ENCODE measurements at places on chromosomes 11 and 22. TPM values are rescaled to one million over a fixed set of nuclear protein-coding genes. Genes with fewer than 3 reads are reported as not detected.

DNA sequence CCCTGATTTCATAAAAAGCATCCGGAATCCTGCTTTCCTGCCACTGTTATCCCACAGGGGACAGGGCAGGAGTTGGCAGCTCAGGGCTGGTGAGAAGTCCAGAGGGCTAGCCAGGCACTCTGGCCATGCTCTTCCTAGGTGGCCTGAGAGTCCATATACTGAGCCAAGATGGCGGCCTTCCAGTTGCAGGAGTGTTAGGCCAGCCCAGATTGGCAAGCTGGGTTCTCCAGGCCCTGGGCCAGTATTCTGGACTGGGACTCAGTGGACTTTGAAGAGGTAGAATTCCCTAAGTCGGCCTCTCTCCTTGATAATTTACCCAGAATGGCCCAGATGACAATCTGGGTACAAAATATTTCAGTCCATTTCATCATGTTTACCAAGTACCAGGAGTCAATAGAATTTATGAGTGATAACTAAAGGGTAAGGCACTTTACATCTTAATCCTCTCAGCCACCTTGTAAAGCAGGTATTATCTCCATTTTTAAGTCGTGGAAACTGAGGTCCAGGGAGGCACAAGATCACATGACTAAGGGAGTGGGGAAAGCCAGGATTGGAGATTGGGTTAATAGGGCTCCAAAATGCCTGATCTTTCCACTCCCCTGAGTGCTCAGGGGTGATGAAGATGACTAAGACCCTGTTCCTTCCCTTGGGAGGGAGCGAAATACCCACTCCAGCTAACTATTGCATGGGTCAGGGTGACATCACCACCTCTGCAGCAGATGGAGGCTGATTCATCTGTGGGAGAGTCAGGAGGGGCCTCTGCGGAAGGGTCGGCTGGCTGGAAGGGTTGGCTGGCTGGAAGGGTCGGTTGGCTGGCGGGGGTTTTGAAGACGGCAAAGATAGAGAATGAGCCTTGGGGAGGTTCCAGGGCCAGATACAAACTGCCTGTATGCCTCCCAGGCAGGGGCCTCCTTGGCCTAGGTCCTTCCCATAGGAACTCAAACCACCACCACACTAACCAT, 1.2 kb upstream of the MICALL1 start:
- H3K4me3 ChIP-seq, result peak overlapping the region; percentile 74
- ATAC-seq, result peak; percentile 20
- H3K27me3 ChIP-seq, result no peaks in the 10 kb centered on the region
- H3K27ac ChIP-seq, result peak overlapping the region; percentile 85

The SCGB1C1 gene
- total RNA-seq, result not detected

DNA sequence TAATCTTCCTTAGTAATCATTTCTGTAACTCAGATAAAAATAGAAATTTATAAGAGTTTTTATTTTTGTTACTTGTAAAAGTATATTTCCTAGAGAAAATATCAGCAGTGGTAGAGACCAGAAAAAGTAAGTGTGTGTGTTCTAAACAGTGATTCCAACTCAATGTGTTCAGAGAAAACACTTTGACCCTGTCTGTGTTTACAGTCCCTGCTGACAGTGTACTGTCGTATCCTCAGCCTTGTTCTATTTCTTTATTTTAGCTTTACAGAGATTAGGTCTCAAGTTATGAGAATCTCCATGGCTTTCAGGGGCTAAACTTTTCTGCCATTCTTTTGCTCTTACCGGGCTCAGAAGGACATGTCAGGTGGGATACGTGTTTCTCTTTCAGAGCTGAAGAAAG, 10.2 kb downstream of the LYVE1 start:
- no peak overlapping the region for H3K27ac ChIP-seq
- H3K4me3 ChIP-seq, result no peak overlapping the region
- ATAC-seq, result no peak
- no peaks in the 10 kb centered on the region for H3K36me3 ChIP-seq
- no peaks in the 10 kb centered on the region for H3K4me1 ChIP-seq

DNA sequence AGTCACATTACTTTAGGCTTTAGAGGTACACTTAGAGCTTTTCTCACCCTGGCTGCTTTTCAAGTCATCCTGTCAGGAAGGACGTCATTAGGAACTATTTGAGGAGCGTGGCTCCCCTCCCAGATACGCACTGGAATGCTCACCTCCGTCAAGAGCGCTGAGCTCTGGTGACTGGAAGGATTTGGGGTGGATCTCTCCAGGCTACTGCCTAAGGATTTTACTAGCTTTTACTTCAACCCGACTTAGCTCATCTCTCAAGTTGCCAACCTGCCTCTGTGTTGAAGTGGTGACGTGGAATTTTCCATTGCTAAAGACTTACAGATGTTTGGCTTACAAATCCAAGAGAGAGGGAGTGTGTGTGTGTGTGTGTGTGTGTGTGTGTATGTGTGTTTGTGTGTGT, 355.3 kb upstream of the CCDC90B start:
- no peak overlapping the region for H3K27ac ChIP-seq
- no peaks in the 10 kb centered on the region for H3K36me3 ChIP-seq
- H3K27me3 ChIP-seq, result peaks cover 9% of the 10 kb centered on the region

DNA sequence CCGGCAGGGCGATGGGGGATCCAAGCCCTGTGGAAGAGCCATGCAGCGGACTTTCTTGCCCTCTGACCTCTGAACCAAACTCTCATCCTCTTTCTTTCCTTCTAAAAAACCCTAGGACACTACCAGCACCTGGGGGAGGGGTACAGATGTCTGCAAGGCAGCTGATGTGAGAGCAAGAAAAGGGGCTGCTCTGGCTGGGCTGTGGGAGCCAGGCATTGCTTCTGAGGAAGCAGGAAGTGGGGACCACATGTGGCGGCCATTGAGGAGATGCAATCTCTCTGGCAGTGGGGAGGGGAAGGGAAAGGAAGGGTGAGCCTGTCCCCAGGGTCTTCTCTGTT, 36.0 kb downstream of the FAM83F start:
- no peak for ATAC-seq
- no peaks in the 10 kb centered on the region for H3K36me3 ChIP-seq

GRCh38 chr11:131568318-131568717, 197.9 kb downstream of the NTM start:
- no peaks in the 10 kb centered on the region for H3K4me1 ChIP-seq
- H3K36me3 ChIP-seq, result no peaks in the 10 kb centered on the region
- H3K27ac ChIP-seq, result no peak overlapping the region
- no peak overlapping the region for H3K4me3 ChIP-seq
- peaks cover 3% of the 10 kb centered on the region for H3K27me3 ChIP-seq

DNA sequence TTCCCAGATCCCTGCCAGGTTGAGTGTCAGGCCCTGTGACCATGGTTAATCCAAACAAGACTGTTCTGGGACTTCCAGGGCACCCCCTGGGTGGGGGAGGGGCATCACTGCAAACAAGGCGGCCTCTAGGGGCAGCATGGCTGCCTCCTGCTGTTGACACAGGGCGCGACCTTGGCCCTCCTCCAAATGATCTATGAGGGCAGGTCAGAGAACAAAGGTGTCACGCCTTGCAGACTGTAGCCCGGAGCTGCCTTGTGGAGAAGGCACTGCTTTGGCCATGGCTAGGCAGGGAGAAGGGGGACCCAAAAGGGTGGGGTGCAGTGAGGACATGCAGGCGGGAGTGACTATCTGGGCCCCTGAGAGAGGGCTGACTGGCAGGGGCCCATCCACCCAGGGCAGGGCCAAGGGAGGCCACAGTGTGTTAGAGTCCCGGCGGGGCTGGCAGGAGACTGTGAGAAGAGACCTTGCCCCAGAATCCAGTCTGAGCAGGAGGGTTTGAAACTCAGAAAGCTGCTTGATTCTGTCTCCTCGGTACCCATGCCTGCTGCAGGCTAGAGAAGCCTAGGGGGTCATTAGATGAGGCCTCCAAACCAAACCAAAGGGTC, 35.6 kb downstream of the KCNC1 start:
- H3K4me3 ChIP-seq, result no peak overlapping the region

DNA sequence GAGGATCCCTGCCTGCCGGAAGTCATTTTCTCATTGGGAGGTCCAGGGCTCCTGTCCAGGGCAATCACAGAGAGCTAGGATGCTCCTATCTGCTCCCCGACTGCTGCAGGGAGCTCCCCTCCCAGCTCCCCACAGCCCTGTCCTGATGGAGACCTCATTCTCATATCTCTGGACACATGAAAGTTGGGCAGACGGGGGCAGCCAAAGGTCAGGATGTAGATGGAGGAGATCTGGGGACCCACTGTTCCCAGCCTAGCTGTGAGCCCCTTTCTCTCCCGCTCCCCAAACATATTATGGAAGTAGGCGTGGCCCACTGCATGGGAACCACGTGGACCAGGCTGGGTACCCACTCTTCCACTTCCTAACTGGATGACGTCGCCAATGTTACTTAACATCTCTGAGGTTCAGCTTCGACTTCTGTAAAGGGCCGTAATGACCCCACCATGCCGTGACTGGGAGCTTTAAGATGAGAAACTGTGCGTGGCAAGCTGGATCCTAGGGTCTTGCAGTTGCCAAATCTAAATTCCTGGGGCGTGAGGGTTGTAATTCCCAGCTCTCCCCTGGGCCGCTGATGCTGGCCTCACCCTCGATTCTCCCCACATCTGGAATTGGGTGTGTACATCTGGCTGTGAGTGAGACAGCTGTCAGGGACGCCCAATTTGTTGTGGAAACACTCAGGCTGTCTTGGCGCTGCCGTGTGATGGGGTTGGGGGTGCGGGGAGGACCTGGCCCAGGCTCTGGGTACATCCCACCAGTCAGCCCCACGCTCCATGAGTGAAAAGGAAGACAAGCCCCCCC, 1.8 kb downstream of the CDC42EP2 start:
- H3K27me3 ChIP-seq, result peaks cover 3% of the 10 kb centered on the region
- no peak overlapping the region for H3K27ac ChIP-seq
- peak overlapping the region; percentile 61 for H3K4me3 ChIP-seq
- H3K36me3 ChIP-seq, result no peaks in the 10 kb centered on the region
- no peak for ATAC-seq

The CXCR5 gene
- 20.2 TPM for total RNA-seq

- H3K4me1 ChIP-seq, result peaks cover 7% of the 10 kb centered on the region
- no peak overlapping the region for H3K4me3 ChIP-seq
- ATAC-seq, result no peak
Measured at GRCh38 chr11:44159848-44160721, 64.6 kb downstream of the EXT2 start.

The HEPN1 gene
- not detected for total RNA-seq

The ALKBH3 gene
- 26.5 TPM for total RNA-seq

- H3K27me3 ChIP-seq, result no peaks in the 10 kb centered on the region
- H3K4me3 ChIP-seq, result no peak overlapping the region
- H3K4me1 ChIP-seq, result no peaks in the 10 kb centered on the region
- no peak for ATAC-seq
- no peak overlapping the region for H3K27ac ChIP-seq
Measured at GRCh38 chr11:20056950-20057943, 103.0 kb downstream of the DBX1 start.

The MRPL40 gene
- 11.8 TPM for total RNA-seq

DNA sequence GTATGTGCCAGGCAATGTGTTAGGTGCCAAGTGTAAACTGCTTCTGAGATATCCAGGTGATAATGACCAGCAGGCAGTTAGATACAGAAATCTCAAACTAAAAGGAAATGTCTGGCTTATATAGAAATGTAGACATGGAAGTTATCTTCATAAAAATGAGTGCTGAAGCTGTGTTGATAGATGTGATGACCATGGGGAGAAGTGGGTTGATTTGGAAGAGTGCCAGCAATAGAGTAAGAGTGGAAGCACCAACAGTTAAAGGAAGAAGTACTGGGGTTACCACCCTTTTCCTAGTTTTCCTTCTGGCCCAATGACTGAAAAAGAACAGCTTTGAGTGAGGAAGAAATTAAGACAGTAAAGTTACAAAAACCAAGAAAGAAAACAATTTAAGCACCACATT, 68.5 kb downstream of the C2CD3 start:
- no peak overlapping the region for H3K4me3 ChIP-seq
- no peak for ATAC-seq
- H3K27me3 ChIP-seq, result no peaks in the 10 kb centered on the region
- peaks cover 5% of the 10 kb centered on the region for H3K4me1 ChIP-seq
- H3K27ac ChIP-seq, result no peak overlapping the region

DNA sequence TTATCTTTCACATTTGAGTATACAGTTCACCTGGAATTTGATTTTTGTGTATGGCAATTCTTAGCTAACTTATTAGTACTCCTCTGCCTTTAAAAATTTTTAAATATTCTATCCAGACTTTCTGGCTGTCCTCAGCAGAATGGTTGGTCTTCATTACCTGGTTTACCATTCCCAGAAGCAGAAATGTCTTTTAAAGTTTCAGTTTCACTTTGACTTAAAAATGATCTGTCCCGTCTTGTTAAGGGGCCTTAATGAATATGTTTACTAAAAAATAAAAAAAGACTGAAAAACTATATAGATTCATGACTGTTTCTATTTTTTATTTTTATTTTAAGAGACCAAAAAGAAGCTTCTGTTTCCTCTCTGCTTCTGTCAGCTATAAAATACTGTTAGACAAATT, 70.5 kb upstream of the TNRC6B start:
- no peaks in the 10 kb centered on the region for H3K36me3 ChIP-seq
- peak overlapping the region; percentile 91 for H3K27ac ChIP-seq

GRCh38 chr11:8392886-8393285, 129.2 kb upstream of the LMO1 start:
- peaks cover 17% of the 10 kb centered on the region for H3K27me3 ChIP-seq
- H3K4me3 ChIP-seq, result no peak overlapping the region
- H3K4me1 ChIP-seq, result no peaks in the 10 kb centered on the region
- ATAC-seq, result no peak

- peak; percentile 36 for ATAC-seq
- H3K4me3 ChIP-seq, result peak overlapping the region; percentile 79
- no peaks in the 10 kb centered on the region for H3K27me3 ChIP-seq
- H3K36me3 ChIP-seq, result no peaks in the 10 kb centered on the region
Measured at GRCh38 chr11:1263010-1263409, 40.1 kb downstream of the MUC5B start.

- H3K36me3 ChIP-seq, result no peaks in the 10 kb centered on the region
- H3K27me3 ChIP-seq, result peaks cover 4% of the 10 kb centered on the region
- ATAC-seq, result no peak
- H3K27ac ChIP-seq, result no peak overlapping the region
- H3K4me3 ChIP-seq, result no peak overlapping the region
- no peaks in the 10 kb centered on the region for H3K4me1 ChIP-seq
Measured at GRCh38 chr22:44743804-44744211, 8.6 kb upstream of the ARHGAP8 start.

DNA sequence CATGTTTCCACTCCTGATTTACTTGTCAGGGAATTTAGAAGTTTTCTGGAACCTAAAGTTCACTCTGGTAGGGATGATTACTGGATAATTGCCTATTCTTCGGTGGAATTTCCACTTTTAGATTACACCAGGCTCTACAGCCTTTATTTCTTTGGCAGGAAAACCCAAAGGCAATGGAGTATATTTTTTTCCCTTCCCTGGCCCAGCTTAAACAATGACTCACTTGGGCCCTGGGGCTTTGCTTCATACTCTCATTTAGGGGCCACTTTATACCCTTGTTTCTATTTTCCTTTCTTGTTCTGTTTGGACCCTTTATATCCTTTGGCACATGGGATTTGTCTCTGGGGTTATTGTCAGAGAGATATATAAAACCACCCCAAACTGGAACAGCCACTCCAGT, 114.7 kb downstream of the CSTPP1 start:
- no peak for ATAC-seq
- no peaks in the 10 kb centered on the region for H3K27me3 ChIP-seq
- no peak overlapping the region for H3K27ac ChIP-seq

- no peak overlapping the region for H3K27ac ChIP-seq
- H3K4me3 ChIP-seq, result no peak overlapping the region
- H3K27me3 ChIP-seq, result peaks cover 13% of the 10 kb centered on the region
- no peak for ATAC-seq
Measured at GRCh38 chr11:71527576-71528210, 626 bp downstream of the KRTAP5-7 start.

Data from activated T-helper 17 cell treated with anti-CD3 and anti-CD28 coated beads, Interleukin-2, amount 50 U/mL, for 72 hours (primary cell).